Stimulated activated memory B cell treated with anti-CD40 and anti-IgM and Interleukin-4, amounts not matched to agents 10 μg/mL and 1 μg/mL and 100 μg/mL, for 72 hours (primary cell): ENCODE measurements at places on chromosomes 5 and 9.

- no peaks in the 10 kb centered on the region for H3K36me3 ChIP-seq
- no peak for ATAC-seq
- H3K27ac ChIP-seq, result no peak overlapping the region
- H3K4me1 ChIP-seq, result no peaks in the 10 kb centered on the region
- no peak overlapping the region for H3K4me3 ChIP-seq
Measured at GRCh38 chr5:149135536-149136201, 5.6 kb upstream of the ABLIM3 start.

DNA sequence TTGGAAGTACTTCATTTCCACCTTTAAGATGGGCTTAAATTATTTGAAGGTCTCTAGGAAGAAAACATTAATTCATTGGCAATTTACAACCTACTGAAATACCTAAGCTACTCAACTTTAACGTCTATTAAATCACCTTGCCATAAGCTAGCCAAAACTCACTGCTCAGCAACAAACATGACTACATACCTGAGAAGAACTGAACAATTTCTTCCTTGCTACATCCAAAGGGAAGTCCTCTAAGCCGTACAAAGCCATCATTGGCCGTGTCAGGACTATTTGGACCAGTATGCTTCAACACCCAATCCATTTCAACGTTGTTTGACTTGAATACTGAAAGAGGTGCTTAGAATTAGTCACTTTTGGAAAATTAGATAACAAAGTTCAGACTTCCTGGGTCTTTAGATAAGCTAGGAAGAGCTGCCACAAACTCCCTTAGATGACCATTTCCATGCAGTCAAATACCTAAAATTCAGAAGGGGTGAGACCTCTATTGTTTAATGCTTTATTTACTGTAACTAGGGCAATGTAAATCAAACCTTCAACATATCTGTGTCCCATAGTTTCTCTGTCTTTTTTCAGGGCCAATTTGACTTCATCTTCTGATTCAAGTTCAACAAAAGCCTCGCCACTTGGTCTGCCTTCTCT, 2.6 kb downstream of the HNRNPH1 start:
- peak overlapping the region; percentile 100 for H3K27ac ChIP-seq
- H3K27me3 ChIP-seq, result no peaks in the 10 kb centered on the region
- H3K4me3 ChIP-seq, result peak overlapping the region; percentile 95
- ATAC-seq, result no peak
- peaks cover 62% of the 10 kb centered on the region for H3K4me1 ChIP-seq

GRCh38 chr9:86801246-86801645, 146.1 kb downstream of the GAS1 start:
- no peaks in the 10 kb centered on the region for H3K4me1 ChIP-seq
- H3K27me3 ChIP-seq, result no peaks in the 10 kb centered on the region
- H3K36me3 ChIP-seq, result no peaks in the 10 kb centered on the region
- ATAC-seq, result no peak
- H3K4me3 ChIP-seq, result no peak overlapping the region

DNA sequence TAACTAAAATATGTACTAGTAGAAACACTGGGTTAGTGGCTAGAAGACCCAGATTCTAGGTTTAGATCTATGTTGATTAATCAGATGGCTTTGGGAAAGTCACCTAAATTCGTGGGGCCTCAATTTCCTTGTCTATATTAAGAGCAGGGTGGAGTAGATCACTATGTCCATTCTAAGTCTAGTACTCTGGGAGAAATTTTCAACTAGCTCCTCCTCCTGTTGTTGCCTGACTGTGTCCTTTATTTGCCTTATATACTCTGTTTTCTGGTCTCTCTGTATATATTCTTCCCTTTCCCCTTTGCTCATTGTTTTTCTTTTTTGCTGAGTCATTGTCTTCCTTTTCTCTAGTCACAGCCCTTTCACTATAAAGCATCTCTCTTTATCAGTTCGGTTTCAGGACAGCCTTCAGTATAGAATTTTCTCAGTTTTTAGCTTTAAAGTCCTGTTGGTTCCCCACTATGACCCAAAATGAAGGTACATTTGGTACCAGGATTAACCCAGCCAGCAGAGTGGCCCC, 44.5 kb upstream of the CDH6 start:
- no peaks in the 10 kb centered on the region for H3K36me3 ChIP-seq
- H3K4me1 ChIP-seq, result no peaks in the 10 kb centered on the region
- ATAC-seq, result no peak
- H3K27ac ChIP-seq, result no peak overlapping the region
- H3K4me3 ChIP-seq, result no peak overlapping the region

- ATAC-seq, result no peak
- no peaks in the 10 kb centered on the region for H3K27me3 ChIP-seq
- no peaks in the 10 kb centered on the region for H3K36me3 ChIP-seq
- no peak overlapping the region for H3K4me3 ChIP-seq
Measured at GRCh38 chr5:160395111-160395510, 4.7 kb downstream of the FAM200C start.

DNA sequence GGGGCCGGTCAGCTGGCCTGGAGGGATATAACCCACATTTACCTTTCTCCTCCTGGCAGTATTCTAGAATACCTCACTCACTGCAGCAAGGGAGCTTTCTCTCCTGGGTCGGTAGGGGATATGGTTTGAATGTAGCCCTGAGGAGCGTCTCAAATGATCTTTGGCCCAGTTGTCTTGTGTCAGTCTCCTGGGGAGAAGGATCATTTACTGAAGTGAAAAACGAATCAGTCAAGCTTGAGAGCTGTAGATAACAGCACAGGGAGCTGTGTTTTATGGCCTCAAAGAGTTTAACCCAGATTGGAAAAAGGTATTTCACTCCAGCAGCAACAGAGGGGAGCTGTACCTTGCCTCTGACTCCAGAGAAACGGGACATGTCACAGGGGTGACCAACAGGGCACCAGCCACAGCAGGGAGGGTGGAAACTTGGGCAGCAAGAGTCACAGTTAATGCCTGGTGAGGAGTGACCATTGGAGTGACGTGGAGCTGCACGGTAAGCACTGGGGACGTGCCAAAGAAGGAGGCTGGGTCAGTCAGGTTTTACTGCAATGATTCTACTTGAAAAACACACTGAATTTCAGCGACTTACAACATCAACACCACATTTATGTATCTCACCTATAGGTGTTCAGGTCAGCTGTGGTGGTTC, 29.8 kb upstream of the ZFR start:
- no peaks in the 10 kb centered on the region for H3K4me1 ChIP-seq
- no peaks in the 10 kb centered on the region for H3K27me3 ChIP-seq
- H3K36me3 ChIP-seq, result no peaks in the 10 kb centered on the region
- H3K27ac ChIP-seq, result no peak overlapping the region
- no peak for ATAC-seq

GRCh38 chr5:151315998-151316597, 12.5 kb upstream of the SLC36A3 start:
- H3K4me3 ChIP-seq, result no peak overlapping the region
- peak; percentile 76 for ATAC-seq

DNA sequence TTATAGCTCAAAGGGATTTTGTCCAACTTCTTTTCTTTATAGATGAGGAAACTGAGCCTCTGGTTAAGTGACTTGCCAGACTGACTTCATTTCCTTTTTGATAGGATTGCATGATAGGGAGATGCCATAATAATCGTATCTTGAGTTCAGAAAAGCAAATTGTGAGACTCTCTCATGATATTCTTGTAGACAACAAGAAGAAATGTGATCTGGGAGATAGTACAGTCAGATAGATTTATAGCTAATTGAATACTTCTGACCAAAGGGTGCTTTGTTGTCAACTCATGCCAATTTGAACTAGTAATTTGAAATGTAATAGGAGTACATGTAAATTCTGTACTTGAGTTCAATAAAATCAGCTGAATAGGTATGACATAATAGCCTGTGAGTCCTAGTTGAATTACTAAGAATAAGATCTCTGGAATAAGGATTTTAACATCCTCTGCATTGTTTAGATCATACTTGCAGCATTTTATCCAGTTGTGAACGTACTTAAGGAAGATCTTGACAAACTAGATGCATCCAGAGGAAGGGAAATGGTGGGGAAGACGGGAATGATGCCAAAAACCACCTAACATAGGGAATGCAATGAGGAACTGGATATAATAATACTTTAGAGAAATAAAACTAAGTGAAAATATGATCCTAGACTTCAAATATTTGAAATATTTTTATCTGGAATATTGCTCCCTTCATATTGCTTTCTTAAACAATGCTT, 25.5 kb downstream of the CWC27 start:
- H3K27me3 ChIP-seq, result no peaks in the 10 kb centered on the region
- H3K36me3 ChIP-seq, result peaks cover 40% of the 10 kb centered on the region
- H3K4me3 ChIP-seq, result no peak overlapping the region
- no peak overlapping the region for H3K27ac ChIP-seq

DNA sequence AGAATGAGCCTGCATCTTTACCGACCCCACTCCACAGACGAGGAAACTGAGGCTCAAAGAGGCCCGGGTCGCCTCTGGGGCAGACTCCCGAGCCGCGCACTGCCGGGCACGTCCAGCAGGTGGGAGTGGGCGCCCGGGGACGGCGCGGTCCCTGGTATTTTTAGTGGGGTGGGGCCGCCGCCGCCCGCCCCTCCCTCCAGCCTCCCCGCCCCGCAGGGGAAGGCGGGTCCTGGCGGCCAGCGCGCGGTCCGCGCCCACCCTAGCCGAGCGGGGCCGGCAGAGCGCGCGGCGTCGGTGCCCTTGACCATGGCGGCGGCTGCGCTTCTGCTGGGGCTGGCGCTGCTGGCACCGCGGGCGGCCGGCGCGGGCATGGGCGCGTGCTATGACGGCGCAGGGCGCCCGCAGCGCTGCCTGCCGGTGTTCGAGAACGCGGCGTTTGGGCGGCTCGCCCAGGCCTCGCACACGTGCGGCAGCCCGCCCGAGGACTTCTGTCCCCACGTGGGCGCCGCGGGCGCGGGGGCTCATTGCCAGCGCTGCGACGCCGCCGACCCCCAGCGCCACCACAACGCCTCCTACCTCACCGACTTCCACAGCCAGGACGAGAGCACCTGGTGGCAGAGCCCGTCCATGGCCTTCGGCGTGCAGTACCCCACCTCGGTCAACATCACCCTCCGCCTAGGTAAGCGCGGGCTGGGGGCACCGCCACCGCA, at the start of gene LAMC3:
TSS of gene LAMC3 (plus strand) at position 266 of the 710 bp plus-strand sequence. CDS start at position 307, 41 bp downstream.
- H3K4me3 ChIP-seq, result peak within 1 kb of the TSS; percentile 34
- no peaks in the 10 kb centered on the region for H3K36me3 ChIP-seq
- no peak within 1 kb of the TSS for H3K27ac ChIP-seq
- H3K4me1 ChIP-seq, result no peaks in the 10 kb centered on the region

DNA sequence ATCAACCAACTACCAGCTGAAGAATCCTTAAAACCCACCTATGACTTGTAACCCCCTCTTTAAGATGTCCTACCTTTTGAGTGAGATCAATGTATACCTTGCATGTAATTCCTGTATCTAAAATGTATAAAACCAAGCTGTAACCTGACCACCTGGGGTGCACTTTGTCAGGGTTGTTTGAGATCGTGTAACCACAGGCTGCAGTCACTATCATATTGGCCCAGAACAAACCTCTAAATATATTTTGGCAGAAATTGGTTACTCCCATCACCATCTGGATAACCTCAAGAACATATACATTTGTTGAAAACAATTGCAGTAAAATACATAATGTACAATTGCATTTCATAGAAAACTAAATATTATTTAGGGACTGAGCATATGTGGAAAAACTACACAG, 8.4 kb downstream of the CARNMT1 start:
- no peak overlapping the region for H3K4me3 ChIP-seq
- H3K27ac ChIP-seq, result no peak overlapping the region
- ATAC-seq, result no peak
- H3K4me1 ChIP-seq, result peaks cover 24% of the 10 kb centered on the region
- peaks cover 13% of the 10 kb centered on the region for H3K36me3 ChIP-seq
